ENCODE measurements at places on chromosomes 7 and 10.

DNA sequence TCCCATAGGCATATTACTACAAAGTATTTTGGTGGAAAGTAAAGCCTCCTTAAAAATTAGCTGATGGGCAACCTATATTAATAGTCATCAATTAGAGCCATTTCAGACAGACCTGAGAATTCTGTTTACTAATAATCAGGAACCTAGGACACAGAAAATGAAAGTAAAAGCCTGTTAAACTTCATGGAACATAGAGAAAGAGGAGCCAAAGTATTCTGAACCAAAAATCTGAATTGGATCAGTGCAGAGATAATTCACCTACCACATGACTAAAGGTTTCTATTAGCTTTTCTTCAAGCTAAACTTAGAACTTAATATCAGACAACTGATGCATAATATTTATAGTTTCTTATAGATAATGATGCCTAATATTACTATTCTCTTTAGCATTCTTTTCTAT is 204.5 kb upstream of the RHOBTB1 start:
- no peak for DNase-seq

DNA sequence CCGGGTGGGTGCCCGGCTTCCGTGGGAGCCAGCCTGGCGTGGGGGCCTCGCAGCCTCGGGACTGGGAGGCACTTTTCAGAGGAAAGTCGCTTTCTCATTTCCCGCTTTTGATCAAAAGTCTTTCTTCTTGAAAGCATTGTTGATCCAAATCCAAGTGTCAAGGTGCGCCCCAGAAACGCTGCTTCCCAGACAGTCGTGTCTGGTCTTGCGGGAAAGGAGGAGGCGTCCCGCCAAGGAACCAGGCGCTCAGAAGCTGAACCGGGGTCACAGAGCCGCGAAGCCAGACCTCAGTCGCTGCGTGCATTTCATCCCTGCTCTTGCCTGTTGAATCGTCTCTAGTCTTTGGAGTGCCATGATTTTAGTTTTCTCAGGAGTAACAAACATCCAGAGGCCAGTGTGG is 1.1 kb upstream of the BNIP3 start:
- no peak for DNase-seq

- DNase-seq = no peak
Observed at GRCh38 chr10:45227456-45227855, 88.0 kb downstream of the OR13A1 start.

DNA sequence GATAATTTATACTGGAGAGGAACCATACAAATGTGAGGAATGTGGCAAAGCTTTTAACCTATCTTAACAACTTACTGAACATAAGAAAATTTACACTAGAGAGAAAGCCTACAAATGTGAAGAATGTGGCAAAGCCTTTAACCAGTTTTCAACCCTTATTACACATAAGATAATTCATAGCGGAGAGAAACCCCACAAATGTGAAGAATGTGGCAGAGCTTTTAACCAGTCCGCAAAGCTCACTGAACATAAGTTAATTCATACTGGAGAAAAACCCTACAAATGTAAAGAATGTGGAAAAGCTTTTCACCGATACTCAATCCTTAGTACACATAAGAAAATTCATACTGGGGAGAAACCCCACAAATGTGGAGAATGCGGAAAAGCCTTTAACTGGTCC is 37.9 kb downstream of the ZNF138 start:
- DNase-seq = no peak

DNA sequence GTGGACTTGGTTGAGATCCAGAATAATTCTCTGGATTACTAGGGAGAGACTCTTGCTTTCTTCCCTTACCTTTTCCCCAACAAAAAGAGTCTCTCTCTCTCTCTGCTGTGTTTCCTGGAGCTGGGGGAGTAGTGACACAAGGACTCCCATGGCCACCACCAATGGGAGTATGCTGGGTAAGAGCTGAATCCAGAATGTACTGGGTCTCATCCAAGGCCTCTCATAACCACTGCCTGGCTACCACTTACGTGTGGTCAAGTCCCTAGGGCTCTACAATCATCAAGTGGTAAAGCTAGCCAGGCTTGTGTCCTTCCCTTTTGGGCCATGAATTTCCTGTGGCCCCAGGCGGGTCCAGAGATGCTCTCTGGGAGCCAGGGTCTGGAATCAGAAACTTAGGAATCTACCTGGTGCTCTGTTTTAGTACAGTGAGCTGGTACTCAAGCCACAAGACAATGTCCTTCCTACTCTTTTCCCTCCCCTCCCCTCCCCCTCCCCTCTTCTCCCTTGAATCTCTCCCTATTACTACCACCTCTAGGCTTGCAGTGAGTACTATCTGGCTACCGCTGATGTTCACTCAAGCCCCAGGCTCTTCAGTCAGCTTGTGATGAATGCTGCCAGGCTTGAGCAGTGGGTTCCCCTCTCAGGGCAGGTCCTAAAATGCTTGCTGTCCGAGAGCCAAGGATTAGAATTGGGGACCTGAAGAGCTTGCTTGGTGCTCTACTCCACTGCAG is 196.6 kb downstream of the BBS9 start:
- DNase-seq = no peak

DNA sequence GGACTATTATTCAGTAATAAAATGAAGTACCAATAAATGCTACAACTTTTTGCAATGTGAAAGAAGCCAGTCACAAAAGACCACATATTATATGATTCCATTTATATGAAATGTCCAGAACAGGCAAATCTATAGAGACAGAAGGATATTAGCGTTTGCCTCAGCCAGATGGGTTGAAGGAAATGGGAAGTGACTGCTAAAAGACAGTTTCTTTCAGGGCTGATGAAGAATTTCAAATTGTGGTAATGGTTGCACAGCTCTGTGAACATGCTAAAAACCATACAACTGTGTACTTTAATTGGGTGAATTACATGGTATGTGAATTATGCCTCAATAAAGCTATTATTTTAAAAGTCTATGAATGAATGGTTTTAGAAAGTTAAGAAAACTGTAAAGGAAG is 23.9 kb upstream of the REEP3 start:
- no peak for DNase-seq

DNA sequence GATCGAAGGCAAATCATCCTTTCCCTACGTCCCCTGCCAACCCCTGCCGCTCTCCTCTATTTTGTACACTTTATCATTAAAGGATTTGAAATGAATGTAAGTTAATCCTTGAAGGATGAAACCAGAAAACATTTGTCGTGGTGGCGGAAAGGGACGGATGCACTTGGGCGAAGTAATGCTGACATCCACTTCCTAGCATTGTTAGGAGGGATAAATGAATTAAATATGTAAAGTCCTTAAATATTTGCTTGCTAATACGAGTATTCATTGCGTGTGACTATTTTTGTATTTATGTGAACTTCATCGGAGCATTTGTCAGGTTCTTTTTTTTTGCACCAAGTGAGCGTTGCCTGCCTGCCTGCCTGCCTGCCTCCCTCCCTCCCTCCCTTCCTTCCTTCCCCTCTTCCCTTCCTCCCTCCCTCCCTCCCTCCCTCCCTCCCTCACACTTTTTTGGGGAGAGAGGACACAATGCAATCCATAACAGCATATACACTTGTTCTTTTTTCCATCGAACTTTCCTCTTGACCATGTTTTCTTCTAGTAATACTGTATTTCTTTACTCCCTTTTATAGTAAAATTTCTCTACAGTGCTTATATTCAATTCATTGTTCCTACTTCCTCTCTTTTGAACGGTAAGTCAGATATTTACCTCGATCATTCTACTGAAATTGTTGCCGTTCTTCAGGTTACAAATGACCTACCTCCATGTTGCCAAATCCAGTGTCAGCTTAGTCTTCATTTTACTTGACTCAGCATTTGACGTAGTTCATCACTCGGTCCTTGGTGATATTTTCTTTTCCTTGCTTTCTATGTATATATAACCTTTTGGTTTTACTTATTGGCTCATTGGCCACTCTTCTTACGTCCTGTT is 831 bp downstream of the CCDC7 start:
- peak; percentile 13 for DNase-seq

- DNase-seq = no peak
Observed at GRCh38 chr7:130423501-130424037, 17.2 kb downstream of the CEP41 start.

DNA sequence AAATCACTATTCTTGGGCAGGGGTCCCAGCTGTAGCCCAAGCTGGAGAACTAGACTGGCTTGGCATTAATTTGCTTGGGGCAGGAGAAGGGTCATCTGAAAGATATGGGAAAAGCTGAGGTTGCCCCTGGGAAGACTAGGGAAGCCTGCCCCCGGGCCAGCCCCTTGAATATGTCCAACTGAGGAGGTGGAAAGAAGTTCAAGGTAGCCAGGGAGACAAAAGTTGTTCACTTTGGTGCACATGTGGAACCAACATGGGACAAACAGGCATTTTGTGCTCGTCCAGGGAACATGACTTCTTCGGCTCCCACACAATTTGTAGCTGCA is 1.4 kb upstream of the LRRC61 start:
- no peak for DNase-seq

- no peak for DNase-seq
Observed at GRCh38 chr7:123432601-123433000, 101.8 kb downstream of the IQUB start.

GRCh38 chr7:6650086-6650485 is 13.0 kb downstream of the ZNF316 start:
- DNase-seq = no peak

GRCh38 chr7:39824456-39825200 is 125.4 kb upstream of the CDK13 start:
- no peak for DNase-seq

DNA sequence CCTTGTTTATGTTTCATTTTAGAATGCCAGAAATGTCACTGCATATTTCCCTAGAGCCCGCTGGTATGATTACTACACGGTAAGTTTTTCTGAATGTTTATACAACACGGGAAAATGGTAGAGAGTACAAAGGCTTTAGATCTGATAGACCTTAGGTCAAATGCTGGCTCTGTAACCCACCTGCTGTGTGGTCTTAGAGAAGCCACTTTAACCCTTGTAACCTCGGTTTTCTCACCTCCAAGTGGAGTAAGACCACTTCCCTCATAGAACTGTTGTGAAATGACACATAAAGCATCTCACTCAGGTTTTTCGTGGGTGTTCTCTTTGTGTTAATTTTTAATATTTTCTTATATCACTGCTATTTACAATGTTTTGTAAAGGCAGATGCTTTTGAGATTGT is 13.9 kb upstream of the MGAM2 start:
- DNase-seq = no peak

GRCh38 chr10:61215246-61215645 is 237.9 kb downstream of the TMEM26 start:
- DNase-seq = no peak

DNA sequence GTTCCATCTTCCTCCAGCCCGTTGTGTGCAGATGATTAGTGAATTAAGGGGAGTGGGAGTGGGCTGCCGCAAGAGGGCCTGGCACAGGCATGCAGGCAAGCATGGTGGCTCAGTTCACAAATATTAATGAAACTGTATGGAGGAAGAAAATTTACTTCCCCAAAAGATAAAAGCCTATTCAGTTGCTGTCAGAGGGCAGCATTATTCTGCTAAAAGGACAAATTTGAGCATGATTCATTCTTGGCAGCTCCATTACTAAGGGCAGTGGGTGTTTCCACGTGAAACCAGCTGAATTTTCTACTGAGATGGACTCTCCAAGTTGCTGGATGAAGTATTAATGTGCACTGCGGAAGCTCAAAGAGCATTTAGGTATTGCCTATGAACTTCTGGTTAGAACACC is 90.9 kb upstream of the WDR11 start:
- DNase-seq = no peak

- DNase-seq = no peak
Observed at GRCh38 chr7:25486656-25487055, 258.4 kb upstream of the NPVF start.

DNA sequence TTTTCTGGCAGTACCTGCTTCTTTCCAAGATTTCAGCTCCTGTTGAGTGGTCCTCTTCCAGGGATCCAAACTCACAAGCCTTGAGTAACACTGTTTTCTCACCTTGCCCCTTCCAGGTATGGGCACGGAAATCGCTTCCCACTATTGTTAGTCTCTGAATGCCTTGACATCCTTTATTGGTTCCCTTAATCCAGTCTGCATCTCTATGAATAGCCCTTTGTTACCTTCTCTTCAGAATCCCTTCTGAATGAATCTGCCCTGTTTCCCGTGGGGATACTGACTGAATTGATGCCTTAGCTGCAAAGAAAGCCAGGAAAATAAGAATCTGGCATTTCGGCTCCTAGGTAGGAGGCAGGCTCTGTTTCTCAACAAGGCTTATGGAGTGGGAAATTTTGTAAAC is 467.7 kb downstream of the PLXNA4 start:
- DNase-seq = no peak

- no peak for DNase-seq
Observed at GRCh38 chr10:67622511-67622910, 73.5 kb downstream of the CTNNA3 start.

DNA sequence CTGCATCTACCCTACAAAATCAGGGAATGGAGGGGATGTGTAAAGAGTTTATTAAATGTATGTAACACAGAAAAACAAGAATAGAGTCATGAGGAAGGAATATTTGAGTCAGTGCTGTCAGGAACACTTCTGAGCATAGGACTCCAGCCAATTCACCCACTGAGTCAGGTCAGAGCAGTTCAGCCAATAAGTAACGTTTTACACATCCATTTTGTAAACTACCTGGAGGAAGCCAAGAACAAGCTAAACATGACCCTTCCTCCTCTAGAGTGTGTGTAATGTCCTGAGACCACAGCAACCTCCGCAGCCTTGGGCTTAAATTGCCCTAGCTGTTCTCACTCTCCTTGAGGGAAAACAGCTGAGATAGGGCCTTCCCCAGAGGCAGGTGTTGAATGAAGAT is 691.5 kb upstream of the LRRN3 start:
- DNase-seq = no peak

- no peak for DNase-seq
Observed at GRCh38 chr10:130804778-130805634, 506.5 kb downstream of the TCERG1L start.

GRCh38 chr7:1027242-1028043 is 16.9 kb upstream of the GPR146 start:
- no peak for DNase-seq

- peak; percentile 11 for DNase-seq
Observed at GRCh38 chr10:78756604-78757343, 312.0 kb upstream of the ZMIZ1 start.
